ENCODE measurements at places on chromosomes 12 and 14.
A peak's percentile ranks its signal among the peaks of the same experiment; 100 is the strongest.

GRCh38 chr12:123050913-123051312 lies 70.4 kb downstream of the ARL6IP4 start:
- no peak for DNase-seq

- no peak for DNase-seq
Measured at GRCh38 chr14:53983112-53983511, 26.5 kb upstream of the BMP4 start.

GRCh38 chr12:67088401-67089118 lies 180.6 kb upstream of the CAND1 start:
- no peak for DNase-seq

DNA sequence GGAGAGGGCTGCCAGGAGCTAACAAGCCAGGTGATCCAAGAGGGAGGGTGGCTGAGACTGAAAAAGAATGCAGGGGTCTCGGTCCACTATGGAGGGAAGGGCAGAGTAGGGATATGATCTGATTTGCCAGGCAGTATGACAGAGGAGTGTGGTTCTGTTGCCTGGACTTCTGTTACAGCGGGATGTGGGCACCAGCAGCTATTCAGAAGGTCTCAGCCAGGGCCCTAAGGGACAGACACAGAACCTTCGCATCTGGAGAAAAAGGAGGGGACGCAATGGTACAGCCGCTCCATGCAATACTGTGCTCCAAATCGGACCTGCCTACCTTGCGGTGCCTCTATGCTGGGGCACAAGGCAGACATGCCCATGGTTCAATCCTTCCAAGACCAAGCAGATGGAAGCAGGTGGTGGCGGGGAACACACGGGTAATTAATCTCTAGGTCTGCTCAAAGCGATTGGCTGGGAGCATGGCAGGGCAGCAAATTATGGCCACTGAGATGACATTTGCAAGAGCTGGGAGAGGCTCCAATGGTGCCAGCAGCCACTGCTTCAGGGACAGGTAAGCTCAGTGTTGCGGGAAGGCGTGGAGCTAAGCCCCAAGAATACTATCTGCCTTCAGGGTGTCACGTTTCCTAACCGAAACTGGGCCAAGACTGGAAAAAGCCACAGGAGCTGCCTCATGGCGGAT lies 185.5 kb downstream of the FOXN3 start:
- DNase-seq = no peak

DNA sequence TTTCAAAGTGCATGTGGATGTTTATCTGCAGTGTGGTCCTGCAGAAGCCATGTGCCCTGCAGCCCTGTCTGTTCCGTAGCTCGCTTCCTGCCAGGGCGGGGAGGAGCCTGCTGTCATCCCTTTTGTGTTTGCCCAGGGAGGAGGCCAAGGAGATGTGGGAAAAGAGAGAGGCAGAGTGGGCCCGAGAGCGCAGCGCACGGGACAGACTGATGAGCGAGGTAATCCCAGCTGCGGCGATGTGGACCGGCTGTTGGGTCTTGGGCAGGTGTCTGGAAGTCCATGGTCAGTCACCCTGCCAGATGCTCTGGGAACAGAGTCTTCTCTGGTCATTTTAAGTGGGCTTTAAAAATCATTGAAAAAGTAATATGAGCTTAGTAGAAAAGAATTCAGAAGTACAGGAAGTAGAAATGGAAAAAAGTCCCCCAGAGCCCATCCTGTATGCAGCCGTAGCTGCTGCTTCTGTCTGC lies 12.8 kb downstream of the TCHP start:
- no peak for DNase-seq

- no peak for DNase-seq
Measured at GRCh38 chr12:53982648-53983567, 2.0 kb upstream of the HOXC10 start.

- peak; percentile 65 for DNase-seq
Measured at GRCh38 chr12:118840399-118840798, 140.9 kb upstream of the SRRM4 start.

GRCh38 chr12:100229036-100229635 lies 28.5 kb downstream of the ACTR6 start:
- DNase-seq = no peak

DNA sequence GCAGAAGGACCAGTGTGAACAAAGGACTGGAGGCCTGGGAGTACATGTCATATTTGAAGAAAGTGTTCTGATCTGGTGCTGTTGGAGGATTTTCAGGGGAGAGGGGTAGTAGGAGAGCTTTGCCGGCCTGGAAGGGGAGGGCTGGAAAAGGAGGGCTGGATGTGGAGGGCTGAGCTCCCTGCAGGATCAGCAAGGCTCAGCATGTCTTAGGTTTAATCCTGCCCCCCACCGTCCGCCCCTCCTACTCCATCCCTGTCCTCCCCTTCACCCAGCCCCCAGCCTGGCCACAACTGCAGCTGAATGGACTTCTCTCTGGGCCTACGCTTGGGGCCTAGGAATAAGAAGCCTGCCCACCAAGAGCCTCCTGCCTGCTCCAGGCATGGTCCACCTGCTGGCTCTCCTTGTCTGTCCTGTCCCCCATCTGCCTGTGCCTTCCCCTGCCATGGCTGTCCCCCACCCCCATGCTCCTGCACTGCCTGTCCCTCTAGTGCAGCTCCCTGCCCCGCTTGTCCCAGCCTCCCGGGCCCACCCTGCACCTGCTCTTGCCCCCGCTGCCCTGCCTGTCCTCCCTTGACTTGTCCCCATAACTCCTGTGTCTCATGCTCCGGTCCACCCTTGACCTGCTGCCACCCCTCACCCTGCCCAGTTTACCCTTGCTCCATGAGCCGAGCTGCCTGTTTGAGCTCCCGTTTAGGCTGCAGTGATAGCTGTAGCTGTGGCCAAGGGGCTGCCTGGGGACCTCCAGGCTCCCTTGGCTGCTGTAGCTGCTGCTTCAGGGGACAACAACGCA lies 9.8 kb upstream of the RARG start:
- peak; percentile 83 for DNase-seq

GRCh38 chr14:89364316-89364715 lies 52.7 kb downstream of the FOXN3 start:
- DNase-seq = no peak

DNA sequence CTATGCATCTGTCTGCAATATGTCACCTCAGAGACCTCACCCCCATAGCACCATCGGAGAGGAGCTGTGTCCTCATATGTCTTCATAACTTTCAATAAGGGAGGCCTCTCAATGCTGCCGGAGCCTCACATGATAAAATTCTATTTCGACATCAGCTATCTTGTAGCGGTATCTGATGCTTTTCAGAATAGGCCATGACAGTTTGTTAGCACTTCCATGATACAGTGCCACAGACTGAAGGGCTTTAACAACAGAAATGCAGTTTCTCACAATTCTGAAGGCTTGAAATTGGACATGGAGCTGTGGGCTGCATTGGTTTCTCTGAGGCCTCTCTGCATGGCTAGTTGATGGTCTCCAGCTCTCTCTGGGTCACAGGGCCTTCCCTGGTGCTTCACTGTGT lies 125.0 kb upstream of the PZP start:
- DNase-seq = no peak

DNA sequence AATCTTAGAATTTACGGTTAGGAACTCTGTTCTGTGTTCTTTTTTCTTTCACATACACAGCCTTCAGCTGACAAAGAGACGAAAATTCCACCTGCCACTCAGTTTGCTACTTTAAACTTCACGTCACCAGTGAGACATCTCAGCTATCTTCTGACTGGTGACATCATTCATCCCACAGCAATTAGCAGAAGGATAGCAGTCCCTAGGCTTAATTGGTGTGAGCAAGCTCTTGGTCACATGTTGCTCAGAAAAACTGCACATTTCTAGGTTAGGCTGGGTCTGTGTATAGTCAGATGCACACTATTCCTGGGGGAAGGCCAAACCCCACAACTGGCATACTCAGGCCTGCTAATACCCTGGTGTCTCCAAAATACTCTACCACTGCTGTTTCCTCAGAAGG lies 23.9 kb downstream of the SLC7A7 start:
- DNase-seq = no peak

DNA sequence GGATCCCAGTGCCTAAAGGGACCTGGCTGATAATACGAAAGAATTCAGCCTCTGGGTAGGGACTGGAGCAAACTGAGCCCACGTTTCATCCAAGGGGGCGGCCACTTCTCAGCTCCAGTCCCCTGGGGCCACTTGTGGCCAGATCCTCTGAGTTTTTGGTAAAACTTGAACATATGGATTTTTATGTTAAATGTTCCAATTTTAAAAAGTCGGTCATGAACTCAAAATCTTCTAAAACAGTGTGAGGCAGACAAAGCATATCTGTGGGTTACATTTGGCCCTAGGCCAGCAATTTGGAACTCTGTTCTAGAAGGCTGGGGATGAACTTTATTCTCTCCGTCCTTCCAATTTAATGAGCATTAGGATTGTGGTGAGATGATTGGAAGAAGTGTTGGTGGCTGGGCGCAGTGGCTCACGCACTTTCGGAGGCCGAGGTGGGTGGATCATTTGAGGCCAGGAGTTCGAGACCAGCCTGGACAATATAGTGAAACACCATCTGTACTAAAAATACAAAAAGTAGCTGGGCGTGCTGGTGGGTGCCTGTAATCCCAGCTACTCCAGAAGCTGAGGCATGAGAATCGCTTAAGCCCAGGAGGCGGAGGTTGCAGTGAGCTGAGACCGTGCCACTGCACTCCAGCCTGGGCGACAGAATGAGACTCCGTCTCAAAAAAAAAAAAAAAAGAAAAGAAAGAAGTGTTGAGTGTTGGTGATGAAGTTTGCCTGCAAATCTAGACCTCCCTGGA lies 3.0 kb upstream of the PPP1CC start:
- no peak for DNase-seq

- no peak for DNase-seq
Measured at GRCh38 chr12:22047494-22047893, 1.5 kb downstream of the CMAS start.

DNA sequence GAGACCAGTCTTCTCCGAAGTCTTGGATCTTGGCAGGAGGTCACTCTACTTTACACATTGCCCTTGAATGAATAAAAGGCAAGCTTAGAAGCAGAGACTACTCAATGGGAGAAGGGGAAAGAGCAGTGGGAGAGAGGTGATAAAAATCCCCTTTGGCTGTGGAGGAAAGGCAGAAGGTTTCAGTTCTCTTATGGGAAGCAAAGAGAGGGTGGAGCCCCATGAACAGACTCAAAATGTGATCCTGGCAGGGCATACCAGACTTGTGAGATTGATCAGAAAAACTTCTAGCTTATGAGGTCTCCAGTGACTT lies 49.6 kb upstream of the HECTD1 start:
- DNase-seq = no peak

- DNase-seq = no peak
Measured at GRCh38 chr14:44745371-44745770, 216.4 kb downstream of the KLHL28 start.

DNA sequence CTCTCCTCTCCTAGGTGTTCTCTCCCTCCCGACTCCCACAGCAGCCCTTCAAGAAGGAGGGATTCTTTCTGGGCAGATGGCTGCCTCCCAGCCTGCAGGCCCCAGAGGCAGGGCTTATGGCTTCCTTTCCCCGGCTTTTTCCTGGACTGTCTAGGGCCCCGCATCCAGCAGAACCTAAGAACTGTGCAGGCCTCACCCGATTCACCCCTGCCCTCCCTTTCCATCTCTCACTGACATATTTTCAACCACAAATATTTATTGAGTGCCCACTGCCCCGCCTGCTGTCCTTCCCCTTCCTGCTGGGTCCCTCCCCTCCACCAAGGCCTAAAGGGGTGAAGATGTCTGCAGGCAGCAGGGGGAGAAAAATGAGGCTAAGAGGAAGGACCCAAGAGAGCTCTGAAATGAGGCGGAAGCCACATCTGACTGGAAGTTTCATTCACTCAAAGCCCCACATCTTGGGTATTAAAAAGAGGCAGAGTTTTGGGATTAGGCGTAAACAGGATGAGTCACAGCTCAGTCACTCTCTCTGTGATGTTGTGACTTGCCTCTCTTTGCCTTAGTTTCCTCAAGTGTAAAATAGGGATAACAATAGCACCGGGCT lies 2.9 kb downstream of the SCNN1A start:
- peak; percentile 65 for DNase-seq

DNA sequence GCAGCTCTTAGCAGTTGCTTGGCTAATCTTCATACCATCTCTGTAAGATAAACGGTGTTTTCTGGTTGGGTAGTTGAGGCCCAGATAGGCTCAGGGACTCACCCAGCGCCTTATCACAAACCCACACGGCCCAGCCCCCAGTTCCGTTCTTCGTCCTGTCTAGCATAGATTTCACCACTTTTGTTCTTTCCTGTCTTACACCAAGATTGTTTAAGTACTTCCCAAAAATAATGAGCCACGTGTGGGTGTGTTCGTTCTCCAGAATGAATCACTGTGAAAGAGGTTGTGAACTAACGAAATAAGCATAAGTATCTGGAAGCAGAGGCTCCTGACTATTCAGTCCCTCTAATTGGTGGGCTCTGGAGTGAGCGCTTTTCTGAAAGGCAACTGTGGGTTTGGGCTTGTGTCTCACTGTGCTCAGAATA lies 21.4 kb downstream of the ACVR1B start:
- DNase-seq = no peak

- DNase-seq = no peak
Measured at GRCh38 chr12:51025338-51025835, 797 bp downstream of the SLC11A2 start.

GRCh38 chr12:64682572-64683277 lies 72.4 kb downstream of the RASSF3 start:
- peak; percentile 68 for DNase-seq

- peak; percentile 45 for DNase-seq
Measured at GRCh38 chr14:100376751-100377171, 53.6 kb downstream of the SLC25A47 start.

GRCh38 chr12:89059056-89059455 lies 293.2 kb downstream of the DUSP6 start:
- no peak for DNase-seq

DNA sequence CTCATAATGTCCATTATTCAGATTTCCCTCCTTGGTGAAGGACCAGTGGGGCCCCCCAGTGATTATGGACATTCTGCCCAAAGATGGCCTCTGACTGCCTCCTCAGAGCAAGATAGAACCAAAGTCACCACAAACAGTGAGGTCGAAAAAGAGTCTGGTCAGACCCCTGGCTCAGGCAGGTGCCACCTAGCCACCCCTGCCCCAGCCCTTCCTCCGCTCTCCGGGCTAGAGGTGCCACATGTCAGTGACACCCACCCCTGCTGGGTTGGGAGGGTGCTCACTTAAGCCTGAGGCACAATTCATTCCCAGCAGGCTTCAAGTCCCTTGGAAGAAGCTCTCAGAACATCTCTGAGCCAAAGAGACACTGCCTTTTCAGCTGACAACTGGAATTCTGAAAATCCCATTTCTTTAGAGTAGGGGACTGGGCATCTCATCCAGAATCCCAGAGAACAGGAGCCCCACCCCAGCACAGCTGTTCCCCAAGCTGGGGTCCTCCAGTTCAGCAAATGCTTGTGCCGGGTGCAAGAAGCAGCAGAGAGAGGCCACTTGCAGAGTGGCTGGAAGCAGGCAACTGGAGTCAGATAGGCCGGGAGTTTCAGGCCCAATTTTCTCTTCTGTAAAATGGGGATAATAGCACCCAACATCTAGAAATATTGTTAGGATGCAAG lies 50.3 kb downstream of the ISCA2 start:
- no peak for DNase-seq

GRCh38 chr12:26855337-26855736 lies 22.3 kb upstream of the ITPR2 start:
- DNase-seq = no peak

DNA sequence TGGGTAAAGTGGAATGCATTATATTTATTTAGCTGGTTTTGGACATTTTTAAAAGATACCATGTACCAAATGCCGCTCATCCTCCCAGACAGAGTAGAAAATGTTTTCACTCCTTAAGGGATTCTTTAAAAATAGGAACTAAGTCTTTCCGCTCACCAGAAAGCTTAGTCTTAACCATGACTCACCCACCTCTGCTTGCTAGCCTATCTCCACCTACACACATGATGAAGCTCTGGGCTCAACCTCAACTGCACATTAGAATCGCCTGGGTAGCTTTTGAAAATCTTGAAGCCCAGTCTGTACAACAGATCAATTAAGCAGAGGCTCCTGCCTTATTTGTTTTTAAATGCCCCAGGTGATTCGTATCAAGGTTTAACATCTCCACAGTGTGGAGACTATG lies 260.5 kb downstream of the NEDD1 start:
- no peak for DNase-seq

Data from H7 (cell line).